ENCODE measurements at places on chromosomes 3 and 15. TPM values are rescaled to one million over a fixed set of nuclear protein-coding genes. Genes with fewer than 3 reads are reported as not detected.
A peak's percentile ranks its signal among the peaks of the same experiment; 100 is the strongest.

- no peak for DNase-seq
These were observed 1.5 kb downstream of the ZNF639 start for GRCh38 chr3:179324270-179324754.

DNA sequence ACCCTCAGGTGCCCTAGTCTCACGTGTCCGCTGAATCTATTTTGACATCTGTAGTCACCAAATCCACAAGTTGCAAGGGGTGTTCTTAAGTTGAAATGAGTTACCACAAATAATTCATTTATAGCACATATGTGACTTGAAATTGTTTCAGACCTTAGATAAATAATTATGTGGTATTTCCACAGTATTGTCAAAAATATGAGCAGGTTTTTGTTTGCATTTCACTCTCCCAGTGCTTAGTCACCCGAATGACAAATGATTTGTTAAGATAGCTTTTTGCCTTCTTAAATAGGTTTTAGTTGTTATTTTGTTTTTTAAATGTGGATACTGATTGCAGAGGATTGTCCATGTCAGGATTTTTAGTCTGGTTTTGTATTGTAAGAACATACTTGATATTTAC, 2.6 kb downstream of the MFSD1 start:
- no peak for DNase-seq

DNA sequence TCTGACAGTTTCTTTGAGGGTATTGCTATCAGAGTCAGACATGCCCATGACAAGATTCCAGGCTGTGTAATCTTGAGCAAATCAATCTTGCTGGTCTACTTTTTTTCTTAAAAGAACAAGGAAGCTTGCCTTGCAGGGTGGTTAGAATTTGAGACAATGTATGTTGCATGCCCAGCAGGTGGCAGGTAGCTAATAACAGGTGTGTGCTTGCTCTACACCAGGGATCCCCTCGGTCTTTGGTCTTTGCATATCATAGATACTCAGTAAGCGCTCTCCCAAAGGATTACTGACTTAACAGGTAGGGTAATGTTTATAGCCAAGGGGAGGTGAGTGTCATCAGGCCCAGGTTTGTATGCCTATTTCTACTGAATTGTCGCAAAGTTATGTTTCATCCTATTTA, 37.3 kb downstream of the CACNA1D start:
- no peak for DNase-seq

- no peak for DNase-seq
These were observed 640.7 kb downstream of the EDEM1 start for GRCh38 chr3:5828251-5828650.

GRCh38 chr3:79598594-79598993, 169.2 kb downstream of the ROBO1 start:
- peak; percentile 33 for DNase-seq

GRCh38 chr3:58607816-58608215, 30.6 kb upstream of the FAM107A start:
- no peak for DNase-seq

GRCh38 chr3:21238661-21239060, 512.3 kb downstream of the ZNF385D start:
- no peak for DNase-seq

DNA sequence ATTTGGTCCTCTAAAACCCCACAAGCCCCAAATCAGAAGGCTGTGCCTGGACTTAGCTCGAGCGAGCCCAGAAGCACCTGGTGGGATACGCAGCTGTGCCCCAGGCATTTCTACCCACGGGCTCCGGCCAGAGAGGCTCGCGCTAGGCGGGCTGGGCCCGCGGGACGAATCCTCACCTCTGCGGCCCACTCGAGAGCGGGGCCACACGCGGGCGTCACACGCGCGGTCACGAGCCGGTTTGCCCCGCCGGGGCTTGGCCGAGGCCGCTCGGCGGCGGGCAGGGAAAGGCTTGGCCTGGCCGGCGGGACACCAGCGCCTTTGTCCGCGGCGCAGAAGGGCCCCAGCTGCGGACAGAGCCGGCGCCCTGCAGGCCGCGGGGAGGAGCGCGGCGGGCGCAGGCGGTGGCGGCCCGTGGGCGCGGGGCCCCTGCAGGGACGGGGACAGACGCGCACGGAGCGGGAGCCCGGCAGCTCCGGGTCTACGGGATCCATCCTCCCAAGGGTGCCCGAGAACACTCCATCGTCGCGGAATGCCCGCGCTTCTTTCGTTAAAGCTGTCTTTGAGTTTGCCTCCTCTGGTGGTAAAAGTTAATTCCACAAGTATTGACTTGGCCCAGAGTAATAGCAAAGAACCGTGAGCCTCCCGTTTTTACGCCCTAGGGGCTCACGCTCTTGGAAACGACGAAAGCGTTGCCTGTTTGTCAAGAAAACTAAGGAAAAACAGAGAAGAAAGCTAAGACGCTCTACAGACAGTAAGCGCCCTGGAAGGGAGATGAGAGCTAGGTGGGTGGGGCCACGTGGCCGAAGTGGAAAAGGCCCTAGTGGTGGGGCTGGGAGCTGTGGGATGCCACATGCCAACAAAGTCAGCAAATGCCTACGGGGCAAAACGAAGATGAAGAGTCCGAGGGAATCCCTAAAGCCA, 26.4 kb downstream of the TYRO3 start:
- DNase-seq = peak; percentile 67

DNA sequence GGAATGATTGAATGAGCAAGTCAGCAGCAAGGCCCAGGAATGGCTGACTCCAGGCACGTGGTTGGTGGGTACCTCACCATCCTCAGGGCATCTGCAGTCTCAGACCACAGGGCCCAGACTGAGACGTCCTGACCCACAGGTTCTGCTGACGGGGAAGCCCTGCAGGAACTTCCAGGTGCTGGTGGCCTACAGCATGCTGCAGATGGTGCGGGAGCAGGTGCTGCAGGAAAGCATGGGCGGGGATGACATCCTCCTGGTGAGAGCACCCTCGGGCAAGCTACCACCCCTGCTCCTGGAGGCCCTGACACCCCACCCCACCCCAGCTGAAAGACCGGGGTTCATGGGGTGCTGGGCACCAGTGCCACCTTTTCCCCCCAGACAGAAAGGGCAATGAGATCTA, 14.1 kb downstream of the TBC1D21 start:
- DNase-seq = no peak

- no peak for DNase-seq
These were observed 5.8 kb downstream of the ZNF80 start for GRCh38 chr3:114231616-114232015.

- no peak for DNase-seq
These were observed 11.7 kb upstream of the SAMMSON start for GRCh38 chr3:69987833-69988232.

GRCh38 chr15:23503980-23504379, 56.9 kb upstream of the GOLGA6L2 start:
- DNase-seq = no peak

DNA sequence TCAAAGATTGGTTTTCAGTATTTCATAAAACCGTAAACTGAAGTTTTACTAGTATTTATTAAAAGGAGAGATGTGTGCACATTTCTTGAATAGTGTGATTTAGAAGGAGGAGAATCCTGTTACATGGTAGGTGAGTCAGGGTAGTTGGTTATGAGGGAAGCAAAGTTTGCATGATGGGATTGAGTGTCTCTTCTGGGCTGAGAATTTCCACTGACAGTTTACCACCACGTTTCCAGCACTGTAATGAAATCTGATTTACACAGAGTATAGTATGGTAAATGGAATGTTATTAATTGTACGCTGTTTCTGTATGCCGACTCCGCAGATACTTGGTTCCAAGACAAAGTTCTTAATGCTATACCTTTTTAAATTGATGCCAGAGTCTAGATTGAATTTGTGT, 1.6 kb downstream of the NECTIN3 start:
- DNase-seq = no peak

- DNase-seq = no peak
These were observed 195.8 kb upstream of the COL8A1 start for GRCh38 chr3:99442599-99442998.

DNA sequence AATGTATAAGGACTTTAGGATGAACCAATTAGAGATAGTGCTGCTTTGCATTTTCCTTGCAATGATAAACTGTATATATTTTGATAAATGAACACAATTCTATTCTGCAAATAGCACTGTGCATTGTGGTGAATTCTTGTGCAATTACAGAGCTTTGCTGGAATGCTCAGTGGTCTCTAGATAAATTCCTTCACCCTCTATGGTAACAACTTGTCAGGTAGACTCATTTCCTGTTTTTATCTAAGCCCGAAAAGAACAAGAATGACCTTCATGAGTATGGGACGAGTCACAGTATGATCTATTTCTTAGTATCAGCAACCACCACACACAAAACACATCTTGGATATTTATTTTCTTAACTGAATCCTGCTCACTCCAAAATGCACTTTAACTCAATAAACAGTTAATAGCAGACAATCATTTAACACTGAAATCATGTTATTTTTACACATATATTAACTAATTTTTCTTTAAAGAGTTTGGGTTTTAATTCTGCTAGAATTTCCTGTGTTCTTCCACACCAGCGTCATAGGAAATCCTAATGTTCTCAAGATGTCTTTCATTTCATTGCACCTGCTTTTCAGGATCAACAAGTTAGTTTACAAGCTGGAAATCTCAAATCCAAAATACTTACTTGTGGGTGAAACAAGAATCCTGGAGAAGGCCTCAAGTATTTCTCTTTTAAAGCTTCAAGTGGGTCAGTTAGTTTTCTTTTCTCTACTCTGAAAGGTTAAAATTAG, 551.2 kb downstream of the MECOM start:
- no peak for DNase-seq

DNA sequence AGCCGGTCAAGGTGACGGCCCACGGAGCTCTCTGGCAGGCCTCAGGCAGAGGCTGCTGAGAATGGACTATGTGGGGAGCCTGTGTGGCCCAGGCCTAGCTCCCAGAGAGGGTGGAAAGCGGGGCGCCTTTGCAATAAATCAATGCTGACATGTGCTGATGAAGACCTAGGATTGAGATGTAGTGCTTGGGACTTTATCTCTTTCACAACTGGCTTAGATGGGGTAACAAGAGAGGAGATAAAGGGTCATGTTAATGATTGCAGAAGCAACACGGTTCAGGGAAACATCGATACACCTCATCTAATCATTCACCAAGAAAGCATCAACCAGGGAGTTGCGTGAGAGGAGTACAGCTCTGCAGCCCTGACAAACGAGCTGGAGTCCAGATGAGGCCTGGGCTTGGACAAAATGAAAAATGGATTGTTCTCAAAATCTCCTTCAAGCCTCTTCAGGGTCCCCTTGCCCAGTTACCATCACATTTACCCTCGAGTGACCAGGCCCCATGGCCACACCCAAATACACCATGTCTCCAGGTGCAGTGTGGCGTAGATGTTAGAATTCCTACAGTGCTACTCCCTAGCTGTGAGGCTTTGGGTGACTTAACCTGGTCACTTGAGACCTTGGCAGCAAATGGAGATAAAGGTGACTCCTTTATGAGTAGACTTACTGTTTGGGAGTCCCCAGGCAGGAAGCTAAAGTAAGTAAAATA, 146.4 kb upstream of the LIPC start:
- no peak for DNase-seq

The IGSF10 gene
- total RNA-seq = 0.28 TPM

The UQCC5 gene
- total RNA-seq = 7.3 TPM

The OSBPL10 gene
- 2.2 TPM for total RNA-seq

The CTDSPL gene
- 14.2 TPM for total RNA-seq

The PXYLP1 gene
- total RNA-seq = 9.3 TPM

Data from pancreas (tissue), 10 donors.